Tongue (tissue), 3 donors: ENCODE measurements at places on chromosomes 12 and 14.

GRCh38 chr14:96125536-96125935, 79.1 kb upstream of the BDKRB2 start:
- DNase-seq = peak; percentile 43

DNA sequence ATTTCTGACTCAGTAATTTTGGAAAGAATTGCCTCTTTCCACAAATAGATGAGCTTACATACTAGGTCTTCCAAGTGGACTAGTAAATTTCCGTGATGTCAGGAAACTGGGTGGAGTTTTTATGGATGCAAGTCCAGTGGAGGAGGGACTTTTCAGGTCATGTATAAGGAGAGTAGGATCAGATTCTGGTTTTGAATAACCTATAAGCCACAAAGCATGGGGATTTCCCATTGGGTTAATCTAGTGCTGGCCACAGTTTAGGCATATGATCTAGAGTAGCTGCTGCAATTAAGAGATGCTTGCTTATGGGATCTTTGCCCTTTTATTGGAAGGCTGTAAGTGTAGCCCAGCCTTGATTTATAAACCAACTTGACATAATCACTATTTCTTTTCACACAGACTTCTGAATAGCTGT, 33.8 kb downstream of the STK38L start:
- peak; percentile 34 for DNase-seq

DNA sequence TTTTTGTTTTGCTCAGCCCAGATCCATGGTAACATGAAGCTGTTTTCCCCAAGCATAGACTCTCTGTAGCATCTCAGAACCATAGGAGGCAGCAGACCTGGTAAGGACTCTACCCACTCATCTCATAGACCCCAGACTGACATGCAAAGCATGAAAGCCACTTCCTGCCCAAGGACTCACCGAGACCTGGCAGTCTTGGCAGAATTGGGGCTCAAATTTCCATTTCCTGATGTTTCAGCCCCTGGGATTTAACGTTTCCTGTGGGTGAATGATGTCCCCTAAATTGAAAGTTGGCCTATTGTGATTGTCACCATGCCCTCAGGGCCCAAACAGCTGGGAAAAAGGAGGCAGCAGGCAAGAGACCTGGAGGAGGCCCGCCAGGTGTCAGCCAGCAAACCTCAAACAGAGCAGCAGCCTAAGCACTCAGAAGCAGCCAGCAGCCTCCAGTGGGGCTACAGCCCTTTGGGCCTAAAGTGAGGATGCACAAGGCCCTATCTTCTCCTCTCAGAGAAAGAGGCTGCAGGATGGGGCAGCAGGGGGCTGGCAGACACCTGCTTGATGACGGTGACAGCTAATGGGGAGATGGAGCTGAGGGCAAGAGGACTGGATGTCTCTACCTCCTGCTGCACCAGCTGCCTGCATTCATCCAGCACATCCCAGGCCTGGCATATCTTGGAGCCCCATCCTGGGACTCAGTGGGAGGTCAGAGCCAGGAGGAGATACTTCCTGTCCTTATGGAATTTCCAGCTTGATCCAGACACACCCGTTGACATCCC, 8.5 kb downstream of the KRT85 start:
- DNase-seq = no peak

DNA sequence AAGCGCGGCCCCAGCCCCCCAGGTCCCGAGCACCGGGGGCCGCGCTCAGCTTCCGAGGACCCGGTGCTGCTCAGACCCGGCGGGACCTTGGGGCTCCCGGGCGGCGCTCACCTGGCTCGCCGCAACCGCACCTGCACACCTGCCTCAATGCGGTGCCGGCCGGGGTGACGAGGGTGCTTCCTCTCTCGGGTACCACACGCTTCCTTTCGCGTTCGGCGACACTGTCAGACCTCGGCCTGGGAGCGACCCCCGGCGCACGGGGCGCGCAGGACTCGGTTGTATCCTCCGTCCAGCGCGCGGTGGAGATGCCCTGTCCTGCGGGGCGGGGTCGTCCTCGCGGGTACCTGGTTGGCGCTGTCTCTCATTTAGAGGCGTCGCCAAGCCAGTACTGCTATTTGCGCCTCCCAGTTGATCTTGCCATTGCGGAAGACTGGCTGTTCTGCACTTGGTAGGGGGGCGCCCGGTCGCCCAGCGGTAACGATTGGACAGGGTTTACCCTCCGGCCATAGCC, 718 bp downstream of the PACS2 start:
- DNase-seq = no peak
